ENCODE measurements at places on chromosomes 7 and 10.

GRCh38 chr10:75250934-75251333 lies 15.2 kb upstream of the COMTD1 start:
- no peak for DNase-seq

- no peak for DNase-seq
Observed at GRCh38 chr10:117626228-117626627, 83.7 kb downstream of the EMX2 start.

- DNase-seq = no peak
Observed at GRCh38 chr7:19009241-19009935, 108.0 kb downstream of the TWIST1 start.

- no peak for DNase-seq
Observed at GRCh38 chr7:139704308-139704879, 73.4 kb downstream of the HIPK2 start.

DNA sequence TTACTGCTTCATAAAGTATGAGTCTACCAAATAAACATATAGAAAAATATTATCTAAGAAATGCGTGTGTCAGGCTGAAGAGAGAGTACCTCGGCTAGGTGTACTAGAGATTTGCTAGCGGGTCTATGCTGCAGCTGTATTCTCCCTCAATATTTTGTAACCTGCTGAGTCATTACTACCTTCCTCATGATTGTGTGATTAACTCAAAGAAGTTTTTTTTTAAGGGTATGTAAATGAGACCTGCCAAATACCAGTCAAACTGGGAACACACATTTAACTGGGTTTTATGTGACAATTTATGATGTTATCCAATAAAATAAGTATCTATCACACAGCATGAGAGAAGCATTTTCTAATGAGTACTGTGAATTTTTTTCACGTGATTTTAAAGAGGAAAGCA lies 180.4 kb downstream of the RNF133 start:
- no peak for DNase-seq

- DNase-seq = no peak
Observed at GRCh38 chr10:57168611-57169240, 807.7 kb upstream of the ZWINT start.

DNA sequence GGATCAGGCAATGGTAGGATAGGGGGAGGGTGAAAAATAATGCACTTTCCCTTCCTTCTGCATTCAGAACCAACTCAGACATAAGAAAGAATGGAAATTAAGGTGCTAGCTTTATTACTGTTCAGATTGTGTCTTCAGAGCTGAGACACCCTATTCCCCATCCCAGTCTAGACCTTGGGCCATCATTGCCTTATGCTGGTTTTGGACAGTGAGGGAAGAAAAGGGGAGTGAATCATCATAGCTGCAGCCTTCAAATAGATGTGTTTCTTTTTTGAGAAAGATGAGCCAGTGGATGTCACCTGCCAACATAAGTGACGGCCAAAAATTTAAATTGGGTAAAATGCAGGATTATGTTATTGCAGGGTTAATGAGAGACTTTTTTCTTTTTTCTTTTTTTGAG lies 27.0 kb upstream of the TOMM7 start:
- no peak for DNase-seq

GRCh38 chr10:52216852-52217251 lies 97.2 kb upstream of the DKK1 start:
- DNase-seq = no peak

GRCh38 chr7:51025668-51026067 lies 243.0 kb upstream of the GRB10 start:
- no peak for DNase-seq

GRCh38 chr7:1313613-1314012 lies 80.9 kb downstream of the UNCX start:
- DNase-seq = no peak

DNA sequence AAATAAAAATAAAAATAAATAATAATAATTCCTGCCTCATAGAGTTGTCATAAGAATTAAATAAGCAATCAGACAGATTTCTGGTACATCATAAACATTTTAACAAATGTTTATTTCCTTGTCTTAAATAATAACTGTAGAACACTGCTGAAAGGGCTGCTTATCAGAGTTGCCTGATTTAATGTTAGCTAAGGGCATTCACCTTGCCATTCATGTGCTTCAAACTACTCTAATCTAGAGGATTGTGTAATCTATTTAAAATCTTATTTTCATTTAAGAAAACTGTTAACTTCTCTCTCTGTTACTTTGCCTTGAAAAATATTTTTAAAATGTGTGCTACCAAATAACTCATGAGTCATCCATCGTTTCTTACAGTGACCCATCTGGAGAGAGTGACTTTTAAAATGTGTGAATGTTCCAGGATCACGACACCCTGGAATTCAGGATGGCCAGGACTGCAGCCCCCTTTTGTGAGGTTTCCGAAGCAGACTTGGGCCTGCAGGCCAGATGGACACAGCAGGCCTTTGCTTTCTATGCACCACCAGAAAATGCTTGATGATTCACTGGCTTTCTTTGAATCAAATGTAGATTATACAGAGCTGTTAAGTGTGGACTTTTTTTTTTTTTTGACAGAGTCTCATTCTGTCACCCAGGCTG lies 109.1 kb upstream of the TNS3 start:
- no peak for DNase-seq

DNA sequence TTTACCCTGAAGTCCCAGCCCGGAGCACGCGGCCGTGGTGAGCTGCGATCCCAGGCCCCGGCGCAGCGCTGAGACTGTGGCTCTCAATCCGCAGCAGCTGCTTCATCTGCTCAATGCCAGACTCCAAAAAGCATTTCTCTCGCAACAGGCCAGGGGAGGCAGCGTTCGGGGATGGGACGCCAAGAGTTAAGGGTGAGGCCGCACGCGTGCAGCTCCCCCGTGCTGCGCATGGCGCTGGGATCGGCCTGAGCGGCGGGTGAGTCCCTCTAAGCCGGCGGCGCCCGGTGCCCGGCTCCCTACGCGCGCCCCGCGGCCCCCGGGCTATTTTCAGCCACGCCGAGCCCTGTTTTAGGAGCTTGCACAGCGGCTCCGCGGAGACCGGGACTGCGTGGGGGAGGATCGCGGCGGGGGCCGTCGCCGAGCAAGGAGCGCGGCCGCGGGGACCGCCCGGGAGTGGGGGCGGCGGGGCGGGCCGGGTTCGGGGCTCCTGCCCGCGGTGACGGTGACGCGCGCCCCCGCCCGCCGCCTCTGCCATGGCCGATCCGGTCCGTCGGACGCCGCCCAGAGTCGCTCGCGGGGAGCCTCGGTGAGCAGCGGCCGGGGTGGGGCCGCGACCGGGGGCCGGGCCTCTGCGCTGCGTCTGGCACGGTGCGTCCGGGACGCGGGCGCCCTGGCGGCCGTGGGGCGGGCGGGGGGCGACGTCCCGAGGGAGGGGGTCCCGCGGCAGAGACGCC lies 29.4 kb upstream of the JAKMIP3 start:
- DNase-seq = no peak

GRCh38 chr7:26813432-26813831 lies 51.0 kb downstream of the SKAP2 start:
- no peak for DNase-seq

- DNase-seq = no peak
Observed at GRCh38 chr10:112790030-112790429, 160.0 kb upstream of the TCF7L2 start.

- no peak for DNase-seq
Observed at GRCh38 chr10:78847485-78847884, 221.3 kb upstream of the ZMIZ1 start.

DNA sequence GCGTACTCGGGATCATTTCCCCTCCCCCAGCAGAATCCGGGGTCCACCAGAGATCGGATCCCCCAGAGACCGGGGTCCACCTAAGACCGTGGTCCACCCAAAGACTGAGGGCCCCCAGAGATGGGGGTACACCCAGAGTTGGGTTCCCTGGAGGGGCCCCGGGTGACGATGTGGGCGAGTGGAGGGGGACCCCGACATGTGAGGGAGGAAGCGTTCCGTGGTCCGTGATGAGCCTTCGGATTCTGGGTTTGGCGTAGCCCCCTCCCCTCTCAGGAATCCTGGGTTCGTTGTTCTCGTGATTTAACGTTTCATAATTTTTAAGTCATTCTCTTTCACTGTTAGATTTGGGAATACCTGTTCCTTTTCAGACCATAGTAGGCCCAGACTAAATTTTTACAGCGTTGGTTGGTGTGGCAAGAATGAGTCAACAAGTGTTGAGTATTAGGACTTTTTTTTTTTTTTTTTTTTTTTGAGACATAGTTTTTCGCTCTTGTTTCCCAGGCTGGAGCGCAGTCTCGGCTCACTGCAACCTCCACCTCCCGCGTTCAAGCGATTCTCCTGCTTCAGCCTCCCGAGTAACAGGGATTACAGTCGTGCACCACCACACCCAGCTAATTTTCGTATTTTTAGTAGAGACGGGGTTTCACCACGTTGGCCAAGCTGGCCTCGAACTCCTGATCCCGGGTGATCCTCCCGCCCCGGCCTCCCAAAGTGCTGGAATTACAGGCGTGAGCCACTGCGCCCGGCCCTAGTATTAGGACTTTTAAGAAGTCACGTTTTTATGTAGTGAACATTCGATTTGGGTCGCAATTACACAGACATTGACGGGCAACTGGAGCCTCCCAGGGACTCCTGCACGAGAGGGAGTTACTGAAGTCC lies 672 bp downstream of the GTPBP4 start:
- DNase-seq = no peak

- DNase-seq = no peak
Observed at GRCh38 chr7:158849768-158850544, 6.4 kb upstream of the DYNC2I1 start.

GRCh38 chr10:118978316-118978997 lies 51.1 kb upstream of the NANOS1 start:
- DNase-seq = no peak

DNA sequence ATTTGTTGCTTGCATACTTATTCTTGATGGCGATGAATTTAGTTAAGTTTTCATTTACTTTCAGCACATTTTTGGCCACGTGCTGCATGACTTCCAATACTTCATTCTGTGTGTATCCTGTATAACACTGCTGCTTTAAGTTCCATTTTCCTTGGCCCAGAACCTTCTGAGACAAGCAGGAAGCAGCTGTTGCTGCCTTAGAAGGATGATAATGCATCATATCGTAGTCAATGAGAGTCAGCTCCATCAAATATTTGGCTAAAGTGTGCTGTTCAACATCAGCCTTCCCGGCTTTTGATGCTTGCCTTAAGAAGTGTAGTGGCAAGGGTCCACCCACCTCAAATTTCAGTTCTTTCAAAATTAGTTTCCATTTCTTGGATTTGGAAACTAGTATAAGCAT lies 59.2 kb upstream of the GLCCI1 start:
- no peak for DNase-seq

- DNase-seq = no peak
Observed at GRCh38 chr10:23362069-23362830, 17.7 kb upstream of the C10orf67 start.

DNA sequence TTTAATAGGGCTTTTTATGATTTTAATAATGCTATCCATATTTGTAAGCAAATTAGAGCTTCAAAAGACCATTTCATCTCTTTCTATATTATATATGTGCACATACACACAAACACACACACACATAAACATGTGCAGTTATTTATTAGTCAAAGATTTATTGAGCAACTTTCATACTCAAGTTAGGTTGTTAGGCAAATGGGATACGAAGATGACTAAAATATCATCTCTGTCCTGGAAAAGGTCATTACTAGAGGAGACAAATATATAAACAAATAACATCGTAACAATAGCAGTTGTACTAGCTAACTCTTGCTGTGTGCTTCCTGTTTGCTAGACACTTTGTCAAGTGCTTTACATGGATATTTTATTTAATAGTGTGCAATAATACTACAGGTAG lies 307.9 kb downstream of the SNX13 start:
- no peak for DNase-seq

GRCh38 chr7:111324228-111324627 lies 233.3 kb downstream of the LRRN3 start:
- no peak for DNase-seq

GRCh38 chr10:71476228-71477011 lies 79.7 kb downstream of the CDH23 start:
- DNase-seq = no peak

- DNase-seq = no peak
Observed at GRCh38 chr10:24170199-24170598, 38.7 kb upstream of the KIAA1217 start.

- DNase-seq = no peak
Observed at GRCh38 chr10:89352802-89353201, 25.0 kb downstream of the IFIT3 start.

GRCh38 chr7:132183781-132184380 lies 392.4 kb downstream of the PLXNA4 start:
- no peak for DNase-seq

- DNase-seq = no peak
Observed at GRCh38 chr10:103546401-103546800, 52.9 kb downstream of the NEURL1 start.

- DNase-seq = no peak
Observed at GRCh38 chr7:117937049-117937752, 64.0 kb upstream of the CTTNBP2 start.

DNA sequence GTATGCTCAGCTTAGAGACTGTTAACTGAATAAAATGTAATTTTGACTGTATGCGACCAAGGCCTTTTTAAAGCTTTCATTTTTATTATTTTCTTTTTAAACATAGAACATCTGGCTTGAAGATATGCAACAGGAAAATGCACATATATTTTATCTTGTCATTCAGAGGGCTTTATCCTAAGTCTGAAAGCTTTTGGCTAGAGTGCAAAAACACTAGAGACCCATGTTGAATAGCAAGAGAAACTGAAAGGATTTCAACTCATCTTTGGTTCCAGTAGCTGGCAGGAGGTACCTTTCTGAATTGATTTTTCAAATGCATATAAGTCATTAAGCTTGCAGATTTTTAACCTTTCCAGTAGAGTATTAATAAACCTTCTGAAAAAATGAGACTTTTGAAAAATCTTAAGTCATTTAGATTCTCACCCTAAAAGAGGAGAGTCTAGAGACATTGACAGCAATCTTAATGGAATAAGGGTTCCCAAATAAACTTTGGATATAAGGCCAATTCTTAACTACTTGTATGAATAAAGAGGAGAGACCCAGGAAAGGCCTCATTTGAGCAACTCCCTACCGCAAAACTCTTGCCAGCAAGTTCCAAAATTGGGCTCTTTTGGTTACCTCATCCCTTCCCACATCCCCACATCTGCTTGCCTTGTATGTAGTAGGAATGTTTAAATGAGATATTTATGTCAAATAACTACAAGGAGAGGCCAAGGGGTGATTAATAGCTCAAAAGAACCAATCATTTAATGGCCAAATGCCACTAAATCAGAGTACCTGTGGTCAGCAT lies 454.4 kb downstream of the HTR7 start:
- DNase-seq = no peak

GRCh38 chr7:83941300-83941699 lies 253.3 kb downstream of the SEMA3A start:
- DNase-seq = no peak

DNA sequence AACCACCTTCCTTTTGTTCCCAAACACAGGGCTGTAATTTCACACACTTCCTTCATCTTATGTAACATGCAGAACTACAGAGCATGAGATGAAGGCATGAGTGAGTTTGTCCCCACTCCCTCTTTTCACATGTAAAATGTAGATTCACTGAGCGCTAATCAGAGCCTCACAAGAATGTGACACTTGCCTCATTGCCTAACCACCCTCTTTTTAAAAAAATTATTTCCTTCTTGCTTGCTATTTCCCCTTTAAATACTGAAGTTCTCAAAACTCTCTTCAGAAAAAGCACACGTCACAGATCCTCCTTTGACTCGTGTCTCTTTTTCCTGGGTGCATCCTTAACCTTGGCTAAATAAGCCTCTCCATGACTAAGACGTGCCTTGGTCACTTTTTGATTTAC lies 121.2 kb upstream of the TARP start:
- DNase-seq = no peak

All from activated CD4-positive, CD25-positive, alpha-beta regulatory T cell (primary cell).